ENCODE measurements at places on chromosomes 16 and 17.

GRCh38 chr16:27434141-27435051, 32.4 kb downstream of the IL21R start:
- DNase-seq = no peak

- DNase-seq = no peak
Measured at GRCh38 chr17:2723505-2723996, 12.0 kb upstream of the CLUH start.

- DNase-seq = no peak
Measured at GRCh38 chr17:4073983-4074830, 68.6 kb downstream of the ZZEF1 start.

- DNase-seq = no peak
Measured at GRCh38 chr17:76879691-76880090, 11.5 kb downstream of the MGAT5B start.

DNA sequence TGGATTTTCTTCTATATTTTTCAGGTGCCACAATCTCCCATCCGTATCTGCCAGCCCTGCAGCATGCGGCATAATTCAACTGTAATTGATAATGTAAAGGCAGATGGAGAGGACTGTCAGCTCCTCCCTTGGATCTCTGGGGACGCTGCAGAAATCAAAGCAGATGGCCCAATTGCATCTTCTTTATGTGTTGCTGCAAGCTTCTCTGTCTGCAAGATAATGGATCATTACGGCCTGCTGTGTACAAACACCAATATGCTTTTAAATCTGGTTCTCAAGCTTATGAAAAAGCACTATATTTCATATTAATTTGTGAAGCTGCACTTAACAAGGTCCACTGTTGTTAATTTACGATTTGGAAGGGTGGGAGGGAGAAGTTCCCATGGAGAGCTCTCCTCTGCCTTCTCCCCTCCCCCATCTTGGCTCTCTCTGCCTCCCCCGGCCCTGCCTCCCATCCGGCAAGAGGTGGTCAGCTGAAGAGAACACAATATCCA, 607.5 kb downstream of the TOX3 start:
- DNase-seq = no peak

GRCh38 chr16:49597796-49598195, 224.2 kb downstream of the C16orf78 start:
- DNase-seq = no peak

DNA sequence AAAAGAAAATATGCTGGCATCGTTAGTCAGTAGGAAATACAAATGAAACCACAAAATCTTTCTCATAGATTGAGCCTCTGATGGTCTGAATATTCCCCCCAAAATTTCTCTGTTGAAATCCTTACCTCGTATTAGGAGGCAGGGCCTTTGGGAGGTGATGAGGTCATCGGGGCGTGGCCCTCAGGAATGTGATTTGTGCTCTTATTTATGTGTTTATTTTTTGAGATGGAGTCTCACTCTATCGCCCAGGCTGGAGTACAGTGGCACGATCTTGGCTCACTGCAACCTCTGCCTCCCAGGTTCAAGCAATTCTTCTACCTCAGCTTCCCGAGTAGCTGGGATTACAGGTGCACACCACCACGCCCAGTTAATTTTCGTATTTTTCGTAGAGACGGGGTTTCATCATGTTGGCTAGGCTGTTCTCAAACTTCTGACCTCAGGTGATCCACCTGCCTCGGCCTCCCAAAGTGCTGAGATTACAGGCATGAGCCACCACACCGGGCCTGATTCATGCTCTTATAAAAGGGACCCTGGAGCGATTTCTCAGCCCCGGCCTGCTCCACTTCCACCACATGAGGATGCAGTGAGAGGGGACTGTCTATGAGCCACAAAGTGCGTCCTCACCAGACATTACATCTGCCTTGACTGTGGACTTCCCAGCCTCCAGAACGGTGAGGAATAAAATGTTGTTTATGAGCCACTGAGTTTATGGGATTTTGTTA, 53.1 kb downstream of the DNAH17 start:
- DNase-seq = no peak
